ENCODE measurements at places on chromosomes 7 and 10.
A peak's percentile ranks its signal among the peaks of the same experiment; 100 is the strongest.

DNA sequence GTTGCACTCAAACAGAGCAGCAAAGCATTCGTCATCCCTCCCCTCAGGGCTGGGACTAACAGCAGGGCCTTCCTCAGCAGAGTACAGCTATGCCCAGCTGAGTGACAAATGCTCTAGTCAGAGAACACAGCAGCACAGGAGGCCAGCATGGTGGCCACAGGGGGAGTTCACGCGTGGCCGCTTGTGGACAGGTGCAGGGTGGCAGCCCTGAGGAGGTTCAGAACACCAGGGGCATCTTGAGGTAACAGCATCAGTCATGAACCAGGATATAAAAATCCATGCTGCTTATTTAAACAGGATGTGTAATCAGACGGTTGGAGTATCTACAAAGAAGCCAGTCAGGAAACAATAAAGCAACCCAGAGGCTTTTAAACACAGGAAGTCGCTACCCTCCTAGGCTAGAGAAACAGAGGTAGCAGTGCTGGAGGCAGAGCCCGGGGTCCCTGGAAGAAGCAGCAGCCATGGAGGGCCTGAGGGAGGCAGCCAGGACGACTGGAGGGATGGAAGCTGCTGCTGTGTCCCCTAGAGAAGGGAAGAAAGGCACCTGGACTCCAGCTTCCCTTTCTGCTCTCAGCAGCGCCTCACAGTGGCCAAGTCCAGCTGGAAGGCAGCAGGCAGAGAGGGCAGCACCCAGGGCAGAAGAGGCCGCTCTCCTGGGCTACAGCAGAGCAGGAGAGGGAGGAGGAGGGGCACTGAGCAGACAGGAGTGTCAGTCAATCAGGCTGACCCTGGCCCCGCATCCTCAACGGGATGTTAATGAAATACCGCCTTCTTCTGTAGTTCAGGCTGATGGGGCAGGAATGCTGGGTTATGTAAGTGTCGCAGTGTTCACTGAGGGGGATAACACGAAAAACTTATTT, 70.8 kb upstream of the UCN3 start:
- peak; percentile 51 for DNase-seq

- no peak for DNase-seq
Observed at GRCh38 chr7:95397381-95397780, 1.2 kb upstream of the PON3 start.

- DNase-seq: no peak
Observed at GRCh38 chr7:7812112-7812511, 93.7 kb upstream of the RPA3 start.

- peak; percentile 28 for DNase-seq
Observed at GRCh38 chr10:24617771-24618396, 105.8 kb downstream of the ARHGAP21 start.

DNA sequence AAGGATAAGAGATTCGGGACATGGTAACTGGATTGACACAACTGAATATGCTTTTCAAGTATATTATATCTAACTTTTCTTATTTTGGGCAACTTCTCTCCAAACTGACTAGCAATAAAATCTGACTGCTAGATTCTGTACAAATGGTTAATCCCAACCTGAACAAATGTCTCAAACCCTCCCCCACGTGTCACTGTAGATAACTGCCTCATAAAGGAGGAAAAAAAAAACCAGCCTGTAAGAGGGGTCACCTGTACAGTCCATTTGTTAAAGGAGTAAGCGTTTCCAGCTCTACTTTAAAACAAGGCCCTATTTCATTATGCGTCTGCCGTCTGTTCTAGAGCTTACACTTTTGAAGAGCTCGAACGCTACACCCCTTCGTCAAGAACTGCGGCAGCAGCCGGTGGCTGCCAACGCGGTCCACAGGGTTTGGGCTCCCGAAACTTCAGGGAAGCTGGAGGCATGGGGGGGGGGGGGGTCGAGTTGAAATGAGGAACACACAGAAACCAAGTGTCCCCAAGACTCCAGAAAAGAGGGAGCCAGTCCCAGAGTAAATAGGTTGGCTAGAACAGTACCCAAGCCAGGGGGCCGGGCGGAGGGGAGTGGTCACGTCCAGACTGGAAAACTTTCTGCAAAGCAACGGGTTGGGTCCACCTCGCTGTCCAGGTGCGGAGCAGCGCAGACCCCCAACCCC, 492 bp downstream of the COG5 start:
- DNase-seq: no peak

- no peak for DNase-seq
Observed at GRCh38 chr10:38032886-38033285, 22.4 kb downstream of the ZNF33A start.

GRCh38 chr10:110355922-110356627, 51.4 kb upstream of the SMNDC1 start:
- no peak for DNase-seq

DNA sequence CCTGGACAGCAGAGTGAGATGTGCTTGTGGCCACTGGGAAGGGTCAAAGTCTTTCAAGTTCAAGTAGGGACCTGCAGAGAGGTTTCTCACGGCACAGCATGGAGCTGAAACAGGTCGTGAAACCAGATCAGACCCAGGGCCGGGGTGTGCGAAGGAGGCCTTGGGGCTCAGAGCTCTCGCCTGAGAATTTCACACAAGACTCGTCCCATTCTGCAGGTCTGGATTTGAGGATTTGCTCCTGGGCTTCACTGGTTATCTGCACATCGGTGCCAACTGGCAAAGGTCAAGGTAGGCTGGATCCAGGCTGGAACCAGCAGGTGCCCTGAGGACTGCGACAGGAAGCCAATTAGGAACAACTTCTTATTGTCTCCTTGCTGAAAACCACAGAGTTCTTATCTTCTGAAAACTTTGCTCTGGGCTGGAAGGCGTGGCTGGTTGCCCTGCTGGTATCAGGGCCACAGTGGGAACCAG, 24.0 kb upstream of the GTF2I start:
- no peak for DNase-seq

GRCh38 chr10:18313626-18314025, 173.4 kb downstream of the CACNB2 start:
- DNase-seq: no peak

GRCh38 chr10:112375721-112376395, 1.9 kb downstream of the ACSL5 start:
- DNase-seq: peak; percentile 18

GRCh38 chr7:32865448-32866030, 26.0 kb downstream of the KBTBD2 start:
- no peak for DNase-seq

GRCh38 chr10:63738410-63738809, 217.2 kb downstream of the REEP3 start:
- DNase-seq: no peak

DNA sequence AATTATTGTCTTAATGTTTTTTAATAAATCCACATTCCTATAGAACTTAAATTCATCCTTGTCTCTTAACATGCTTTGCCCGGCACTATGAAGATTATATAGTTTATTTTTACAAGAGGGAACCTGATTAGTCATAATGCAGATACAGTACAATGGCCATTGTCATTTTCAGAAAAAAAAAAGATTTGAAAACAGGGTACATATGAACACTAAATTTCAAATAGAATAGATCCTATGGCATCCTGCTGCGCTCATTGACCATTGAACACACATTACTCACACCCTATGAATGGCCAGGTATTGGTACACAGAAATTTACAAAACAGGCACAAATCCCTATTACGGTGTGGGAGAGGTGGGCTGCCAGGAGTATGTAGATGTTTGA, 2.0 kb upstream of the KLF6 start:
- no peak for DNase-seq

- no peak for DNase-seq
Observed at GRCh38 chr7:71377062-71377461, 245.1 kb downstream of the GALNT17 start.
